ENCODE measurements at places on chromosomes 6 and 20. TPM values are rescaled to one million over a fixed set of nuclear protein-coding genes. Genes with fewer than 3 reads are reported as not detected.
A peak's percentile ranks its signal among the peaks of the same experiment; 100 is the strongest.

ZNF334 gene
- 38.0 TPM for total RNA-seq

CFAP206 gene
- 1.2 TPM for total RNA-seq

GRCh38 chr6:10223841-10224240 lies 191.0 kb downstream of the TFAP2A start:
- no peak for DNase-seq

- no peak for DNase-seq
Measured at GRCh38 chr6:13113981-13114593, 214.2 kb downstream of the TBC1D7 start.

DNA sequence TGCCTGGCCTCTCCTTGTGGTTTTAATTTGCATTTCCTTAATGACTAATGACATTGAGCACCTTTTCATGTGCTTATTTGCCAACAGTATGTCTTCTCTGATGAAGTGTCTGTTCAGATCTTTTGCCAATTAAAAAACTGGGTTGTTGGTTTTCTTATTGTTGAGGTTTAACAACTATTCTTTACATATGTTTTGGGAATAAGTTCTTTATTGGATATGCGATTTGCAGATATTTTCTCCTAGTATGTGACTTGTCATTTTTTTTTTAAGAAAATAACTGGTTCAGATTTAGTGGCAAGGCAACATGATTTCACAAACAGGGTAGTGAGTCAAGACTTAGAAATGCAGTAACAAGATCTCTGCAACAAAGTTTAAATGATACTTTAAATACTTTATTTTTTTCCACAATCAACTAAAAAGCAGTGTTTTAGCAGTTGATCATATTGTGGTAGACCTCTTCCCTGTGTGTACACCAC lies 67.8 kb downstream of the TIAM2 start:
- no peak for DNase-seq

TBP gene
- 20.3 TPM for total RNA-seq

STXBP5 gene
- 43.0 TPM for total RNA-seq

PCSK2 gene
- total RNA-seq, result 11.5 TPM

- no peak for DNase-seq
Measured at GRCh38 chr6:91720324-91720723, 1133.5 kb upstream of the MAP3K7 start.

DEF6 gene
- 5.9 TPM for total RNA-seq

- DNase-seq, result no peak
Measured at GRCh38 chr6:105372849-105373182, 30.1 kb downstream of the PREP start.

- no peak for DNase-seq
Measured at GRCh38 chr6:17361013-17361412, 32.4 kb upstream of the CAP2 start.

DNA sequence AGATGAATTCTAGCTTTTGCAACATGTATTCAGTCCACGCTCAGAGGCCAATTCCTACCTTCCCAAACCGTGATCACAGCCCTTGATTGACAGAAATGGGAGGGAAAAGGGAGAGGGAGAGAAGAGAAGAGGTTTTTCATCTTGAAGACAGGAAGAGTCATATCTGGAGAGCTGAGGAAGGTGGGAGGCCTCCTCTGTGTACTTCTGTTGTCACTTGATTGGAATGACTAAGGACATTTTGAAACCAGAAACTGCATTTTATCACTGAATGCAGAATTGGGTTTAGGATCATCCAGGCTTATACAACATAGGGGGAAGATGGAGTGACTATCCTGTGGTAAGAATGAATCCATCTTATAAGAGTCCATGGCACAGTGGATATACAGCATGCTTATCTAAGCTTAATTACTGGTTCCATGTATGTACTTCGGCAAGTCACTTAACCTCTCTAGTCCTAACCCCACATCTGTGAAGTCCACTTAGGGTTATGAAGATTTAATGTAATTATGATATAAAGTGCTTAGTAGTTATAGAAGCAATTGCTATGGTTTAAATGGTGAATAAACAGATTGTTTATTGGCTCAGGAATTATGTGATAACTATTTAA lies 144.0 kb downstream of the BCKDHB start:
- DNase-seq, result no peak

DNA sequence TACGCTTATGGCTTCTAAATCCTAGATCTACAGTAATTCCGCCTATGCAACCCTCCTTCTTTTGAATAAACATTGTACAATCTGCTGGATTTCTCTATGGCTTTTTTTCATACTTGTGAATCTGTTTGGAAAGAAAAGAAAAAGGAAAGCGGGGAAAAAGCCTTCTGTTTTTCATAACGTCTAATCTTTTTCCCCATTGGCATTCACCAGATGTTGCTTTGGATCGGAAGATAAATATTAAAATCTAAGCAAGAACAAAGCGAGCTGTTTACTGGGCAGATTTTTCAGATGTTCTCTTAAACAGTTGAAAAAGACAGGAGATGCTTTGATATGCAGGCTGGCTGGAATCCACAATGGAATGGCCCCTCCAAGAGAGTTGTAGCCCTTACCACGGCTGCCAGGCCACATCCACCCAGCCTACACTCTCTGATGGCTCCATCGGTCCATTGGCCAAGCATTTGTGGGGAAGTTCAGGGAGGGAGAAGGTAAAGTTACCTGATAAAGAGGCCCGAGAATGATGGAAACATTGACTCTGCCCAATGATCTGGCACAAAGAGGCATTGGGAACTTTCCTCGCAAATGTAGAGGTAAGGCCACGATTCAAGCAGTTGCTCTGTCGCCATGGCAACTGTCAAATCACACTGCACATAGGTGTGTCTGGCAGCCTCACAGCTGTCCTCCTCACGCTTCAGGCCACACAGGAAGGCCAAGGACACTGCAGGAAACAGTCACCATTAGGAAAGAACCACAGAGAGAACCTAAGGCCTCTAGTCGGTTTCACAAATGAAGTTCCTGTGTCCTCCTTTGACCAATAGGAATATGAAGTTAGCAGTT lies 70.3 kb downstream of the PKHD1 start:
- DNase-seq, result no peak

HSD17B8 gene
- total RNA-seq, result 9.2 TPM

DNA sequence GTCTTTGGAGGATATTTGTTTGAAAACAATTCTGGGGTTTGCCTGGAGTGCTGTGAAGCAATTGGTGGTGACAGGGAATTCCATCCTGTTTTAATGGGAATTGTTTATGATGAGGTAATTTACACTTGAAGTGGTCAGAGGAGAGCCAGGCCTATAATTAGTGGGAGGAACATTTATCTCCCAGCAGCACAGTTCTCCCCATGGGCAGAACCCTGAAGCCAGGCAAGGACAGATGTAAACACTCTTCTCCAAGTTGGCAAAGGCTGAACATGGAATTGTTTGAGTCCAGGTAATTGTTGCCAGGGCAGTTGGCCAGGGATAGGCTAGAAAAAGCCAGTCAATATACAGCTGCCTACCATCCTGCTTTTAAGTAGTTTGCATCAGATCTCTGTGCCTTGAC lies 789.7 kb downstream of the FRK start:
- DNase-seq, result no peak

- no peak for DNase-seq
Measured at GRCh38 chr6:139996253-139996834, 621.9 kb upstream of the CITED2 start.

DNA sequence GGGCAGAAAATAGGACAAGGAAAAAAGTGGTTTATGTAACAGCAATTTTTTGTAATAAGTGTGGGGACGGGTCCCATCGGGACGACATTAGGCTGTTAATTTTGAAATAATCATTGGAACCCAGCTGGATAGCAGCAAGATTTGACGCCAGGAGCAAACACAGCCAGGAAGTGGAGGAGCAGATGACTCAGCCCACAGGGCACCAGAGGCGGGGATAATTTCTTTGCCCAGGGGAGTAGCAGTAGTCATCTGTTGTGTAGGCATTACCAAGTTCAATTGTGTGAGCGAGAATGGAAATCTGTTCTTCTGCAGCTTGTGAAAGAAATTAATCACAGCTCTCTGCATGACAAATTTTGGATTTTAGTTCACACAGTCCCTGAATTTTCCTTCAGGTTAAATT lies 22.6 kb upstream of the RIN2 start:
- DNase-seq, result no peak

GRCh38 chr6:70956191-70956450 lies 739 bp downstream of the B3GAT2 start:
- DNase-seq, result no peak

DNA sequence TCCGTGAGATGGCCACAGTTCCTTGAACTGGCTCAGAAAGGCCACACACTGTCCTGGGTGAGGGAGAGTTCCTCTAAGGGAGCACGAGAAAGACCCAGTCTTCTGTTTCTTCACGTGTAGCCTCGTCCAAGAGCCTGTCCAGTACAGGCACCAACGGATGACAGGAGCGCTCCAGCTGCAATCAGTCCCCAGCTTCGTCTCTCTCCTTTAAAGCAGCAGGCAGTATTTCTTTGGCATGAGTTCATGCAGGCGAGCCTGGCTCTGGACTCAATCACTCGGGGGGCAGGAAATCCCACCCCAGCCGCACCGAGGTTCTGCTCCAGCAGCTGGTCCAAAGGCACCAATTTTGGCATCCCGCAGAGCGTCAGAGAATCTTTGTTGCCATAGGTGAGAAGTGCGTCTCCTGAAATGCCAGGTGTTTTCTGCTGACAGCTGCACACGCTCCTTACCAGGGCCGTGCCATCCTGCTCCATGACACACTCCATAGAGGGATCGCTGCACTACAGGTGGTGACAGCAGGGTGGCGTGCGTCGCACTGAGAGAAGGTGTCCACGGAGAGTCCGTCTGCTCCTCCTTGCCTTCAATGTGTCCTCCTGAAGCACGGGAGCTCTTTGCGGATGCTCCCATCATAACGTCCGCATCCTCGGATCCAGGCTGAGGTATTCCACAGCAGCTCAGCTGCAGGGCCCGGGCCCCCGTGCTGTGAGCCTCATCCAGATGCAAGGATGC lies 59.6 kb upstream of the AFDN start:
- DNase-seq, result no peak

DNA sequence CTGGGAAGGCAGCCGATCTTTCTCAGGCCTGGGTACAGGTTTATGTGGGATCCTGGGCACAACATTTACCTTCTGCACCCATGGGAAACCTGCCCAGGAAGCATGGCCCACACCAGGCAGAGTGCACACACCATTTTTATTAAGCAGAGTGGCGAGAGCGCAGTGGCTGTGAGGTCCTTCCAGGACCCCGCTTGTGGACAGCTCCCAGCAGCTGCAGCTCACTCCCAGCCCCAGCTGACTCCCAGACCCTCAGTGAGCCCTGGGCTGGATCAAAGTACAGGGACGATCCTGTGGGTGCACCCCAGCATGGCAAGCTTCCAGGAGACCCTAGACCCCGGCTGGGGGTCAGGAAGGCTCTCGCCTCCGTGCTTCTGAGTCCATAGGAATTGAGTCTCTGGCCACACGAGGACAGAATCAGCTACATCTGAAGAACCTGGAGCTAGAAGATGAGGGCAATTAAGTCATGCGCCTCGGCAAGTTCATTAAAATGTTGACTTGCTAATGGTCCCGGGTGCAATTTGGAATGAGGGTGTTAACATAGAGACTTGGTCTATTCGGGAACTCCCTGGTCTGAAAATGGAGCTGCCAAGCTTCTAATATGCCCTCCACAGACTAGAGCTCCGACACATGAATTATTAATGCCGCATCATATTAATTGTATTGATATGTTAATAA lies 65.4 kb upstream of the SLCO4A1 start:
- DNase-seq, result peak; percentile 54

- DNase-seq, result no peak
Measured at GRCh38 chr20:50277064-50277415, 86.4 kb downstream of the CEBPB start.

CLVS2 gene
- 0.69 TPM for total RNA-seq

DNA sequence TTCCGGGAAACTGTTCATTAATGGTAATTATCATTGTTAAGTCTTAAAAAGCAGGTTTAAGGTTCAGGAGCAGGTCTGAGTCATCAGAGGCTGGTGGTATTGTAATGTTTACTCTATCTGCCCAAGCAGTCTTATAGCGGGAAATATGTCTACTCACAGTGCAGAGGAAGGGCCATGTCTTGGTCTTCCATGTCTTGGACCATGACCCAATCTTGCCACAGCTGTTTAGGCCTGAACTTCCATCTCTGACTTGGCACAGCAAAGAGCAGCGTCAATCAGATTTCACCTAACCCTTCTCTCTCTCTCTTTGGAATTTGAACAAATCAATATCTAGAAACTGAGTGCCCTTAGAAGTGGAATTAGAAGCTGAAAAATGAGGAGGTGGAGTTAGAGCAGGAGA lies 25.8 kb downstream of the SLC2A12 start:
- no peak for DNase-seq

GRCh38 chr6:37103169-37104039 lies 66.5 kb upstream of the PIM1 start:
- no peak for DNase-seq

C20orf144 gene
- total RNA-seq, result 0.27 TPM

AGPAT1 gene
- total RNA-seq, result 94.1 TPM

DNA sequence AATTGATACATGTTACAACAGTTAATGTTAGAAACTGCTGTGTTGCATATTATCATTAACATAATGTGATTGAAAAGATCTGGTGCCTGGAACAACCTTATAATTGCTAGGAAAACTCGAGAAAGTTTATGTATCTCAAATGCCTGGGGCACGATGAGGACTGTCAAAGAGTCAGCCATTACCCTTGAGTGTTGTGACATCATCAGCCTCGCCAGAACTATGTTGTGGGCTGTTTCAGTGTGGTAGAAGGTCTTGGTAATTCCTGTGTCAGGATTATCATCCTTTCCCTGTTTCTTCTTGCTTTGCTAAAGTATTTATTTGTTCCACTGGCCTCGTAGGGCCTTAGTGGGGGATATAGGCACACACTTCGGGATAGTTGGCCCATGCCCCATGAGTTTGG lies 185.1 kb downstream of the DTNBP1 start:
- no peak for DNase-seq

DNA sequence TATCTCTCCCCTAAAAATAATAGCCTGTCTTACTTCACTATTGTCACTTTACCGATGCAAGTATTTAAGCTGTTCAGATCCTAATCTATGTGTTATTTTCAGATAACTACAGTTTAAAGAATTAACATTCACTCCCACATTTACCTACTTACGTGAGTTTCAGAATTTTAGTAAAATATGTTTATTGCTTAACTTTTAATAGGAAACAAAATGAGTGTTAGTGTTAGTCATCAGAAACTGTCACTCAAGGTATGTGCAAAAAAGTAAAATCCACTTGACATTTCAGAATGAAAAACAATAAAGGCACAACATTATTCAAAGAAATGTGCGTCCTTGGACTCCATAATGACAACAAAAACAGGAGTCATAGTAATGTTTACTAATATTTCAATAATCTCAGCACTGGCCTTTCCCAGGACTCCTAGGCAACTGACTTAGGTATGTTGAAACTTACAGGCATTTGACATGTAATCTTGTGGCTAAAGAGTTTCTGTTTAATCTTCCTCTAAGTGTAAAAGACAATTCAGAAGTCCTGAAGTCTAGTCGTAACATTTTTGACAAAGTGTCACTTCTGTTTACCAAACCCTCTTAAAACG lies 4.5 kb downstream of the ATXN1 start:
- DNase-seq, result no peak

DNA sequence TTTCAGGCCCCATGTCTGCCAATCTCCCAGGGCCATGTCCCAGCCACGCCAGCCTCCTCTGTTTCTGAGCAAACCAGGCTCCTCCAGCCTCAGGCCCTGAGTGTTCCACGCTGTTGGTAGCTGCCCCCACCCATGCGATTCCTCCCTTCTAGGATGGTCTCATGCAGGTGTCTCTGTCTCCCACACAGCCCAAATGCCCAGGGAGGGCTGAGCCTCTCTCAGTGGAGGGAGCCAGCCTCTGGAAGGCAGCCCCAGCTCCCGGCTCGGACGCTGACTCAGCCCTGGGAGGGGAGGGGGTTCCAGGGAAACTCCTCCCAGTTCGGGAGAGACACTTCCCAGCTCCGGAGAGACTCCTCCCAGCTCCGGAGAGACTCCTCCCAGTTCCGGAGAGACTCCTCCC lies 122.9 kb upstream of the AFDN start:
- DNase-seq, result no peak
